GOT3 (cell line): ENCODE measurements at places on chromosomes 7 and 10.

GRCh38 chr7:33039257-33039902, 23.2 kb downstream of the NT5C3A start:
- DNase-seq: no peak

GRCh38 chr7:100965045-100965722, 4.2 kb upstream of the MUC12 start:
- no peak for DNase-seq

DNA sequence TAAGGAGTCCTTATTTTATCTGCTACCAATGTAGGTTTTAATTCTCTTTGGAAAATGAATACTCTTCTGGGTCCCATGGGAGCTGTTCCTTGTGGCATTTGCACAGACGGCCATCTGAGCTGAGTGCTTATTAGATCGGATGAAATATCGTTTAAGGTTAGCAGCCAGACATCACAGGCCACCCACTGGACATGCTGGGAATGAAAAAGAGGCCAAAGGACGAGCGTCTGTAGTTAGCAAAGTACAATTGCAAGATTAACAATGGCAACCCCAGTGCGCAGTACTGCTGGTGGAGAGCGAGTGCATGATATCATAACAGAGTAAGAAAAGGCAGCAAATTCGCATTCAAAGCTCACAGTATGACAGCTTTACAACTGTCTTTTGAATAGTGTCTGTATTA, 28.3 kb upstream of the CREB5 start:
- DNase-seq: no peak

DNA sequence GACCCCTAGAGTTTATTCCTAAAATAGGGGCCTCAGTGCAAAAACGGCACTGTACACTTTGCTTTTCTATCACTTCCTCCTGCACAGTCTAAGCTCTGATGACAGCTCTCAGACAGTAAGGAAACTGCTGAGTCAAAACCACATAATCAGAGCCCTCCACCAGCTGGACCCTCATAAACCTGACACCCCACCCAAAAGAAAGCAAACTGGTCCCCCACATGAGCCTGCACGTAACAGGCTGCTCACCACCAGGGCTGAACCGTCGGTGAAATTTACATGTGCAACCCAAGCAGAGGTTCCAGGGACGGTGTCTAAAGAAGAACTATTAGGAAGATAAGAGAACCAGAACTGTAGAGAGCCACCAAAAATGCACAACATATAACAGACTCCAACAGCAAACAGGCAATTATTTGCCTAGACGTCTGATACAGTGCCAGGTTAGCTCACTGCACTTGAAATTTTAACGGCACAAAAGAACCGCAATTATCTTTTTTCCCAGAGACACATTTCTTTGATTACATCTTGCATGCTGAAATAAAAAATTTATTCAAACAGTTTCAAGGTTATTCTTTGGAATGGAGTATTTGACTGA, 19.6 kb downstream of the SGMS1 start:
- no peak for DNase-seq

- no peak for DNase-seq
These were observed 1.8 kb downstream of the COMMD3 start for GRCh38 chr10:22317771-22318565.
